GM23248 (cell line): ENCODE measurements at places on chromosomes 6 and 20. TPM values are rescaled to one million over a fixed set of nuclear protein-coding genes. Genes with fewer than 3 reads are reported as not detected.

DNA sequence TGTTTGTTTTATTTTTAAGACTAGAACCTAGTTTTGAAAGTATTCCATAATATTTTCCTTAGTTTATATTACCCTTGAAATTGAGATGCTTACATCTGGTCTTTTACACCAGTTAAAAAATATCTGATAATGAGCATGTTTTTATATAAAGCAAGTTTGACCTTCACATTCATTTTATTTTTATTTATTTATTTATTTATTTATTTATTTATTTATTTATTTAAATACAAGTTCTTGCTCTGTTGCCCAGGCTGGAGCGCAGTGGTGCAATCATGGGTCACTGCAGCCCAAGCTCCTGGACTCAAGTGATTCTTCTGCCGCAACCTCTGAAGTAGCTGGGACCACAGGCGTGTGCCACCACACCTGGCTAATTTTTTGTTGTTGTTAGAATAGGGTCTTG lies 52.8 kb upstream of the ADIG start:
- DNase-seq: no peak

GRCh38 chr6:12366731-12367130 lies 76.6 kb downstream of the EDN1 start:
- no peak for DNase-seq

DNA sequence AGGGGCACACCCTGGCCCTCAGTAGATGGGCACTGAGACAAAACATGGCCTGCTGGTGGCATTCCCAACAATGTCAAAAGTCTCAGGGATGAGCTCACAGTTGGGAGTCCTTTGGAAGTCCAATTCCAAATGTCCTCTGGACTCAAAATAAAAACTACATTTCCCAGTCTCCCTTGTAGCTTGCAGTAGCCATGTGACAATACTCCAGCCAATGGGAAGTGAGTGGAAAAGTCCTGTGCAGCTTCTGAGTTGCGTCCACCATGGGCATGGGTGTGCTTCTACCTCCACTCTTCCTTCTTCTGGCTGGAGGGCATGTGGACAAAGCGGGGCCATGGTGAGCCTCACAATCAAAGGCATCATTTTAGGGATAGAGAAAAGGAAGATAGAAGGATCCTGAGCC lies 5.8 kb upstream of the ADAM33 start:
- DNase-seq: peak; percentile 83

- DNase-seq: no peak
Observed at GRCh38 chr20:33681288-33681687, 4.9 kb downstream of the E2F1 start.

DNA sequence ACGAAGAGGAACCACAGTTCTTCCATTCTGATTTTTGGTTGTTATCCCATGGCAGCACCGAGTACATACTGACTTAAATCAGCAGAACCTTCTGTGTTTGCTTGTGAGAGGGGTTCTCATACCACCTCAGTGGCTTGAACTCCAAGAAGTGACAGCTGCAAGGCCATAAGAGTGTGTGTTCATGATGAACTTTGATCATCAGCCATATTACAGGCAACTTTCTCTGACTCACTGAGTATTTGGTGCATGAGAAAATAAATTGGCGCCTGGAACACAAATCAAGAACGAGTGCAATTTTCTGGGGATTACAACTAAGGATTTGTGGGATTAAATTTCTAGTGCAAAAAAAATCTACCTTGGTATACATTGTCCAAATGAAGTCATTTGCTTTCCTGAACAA lies 68.9 kb downstream of the CYP39A1 start:
- peak; percentile 41 for DNase-seq

The JARID2 gene
- polyA plus RNA-seq: 3.9 and 4.7 TPM in 2 replicates

The MCHR2 gene
- polyA plus RNA-seq: not detected in 2 replicates
